ENCODE measurements at places on chromosomes 16 and 17.

DNA sequence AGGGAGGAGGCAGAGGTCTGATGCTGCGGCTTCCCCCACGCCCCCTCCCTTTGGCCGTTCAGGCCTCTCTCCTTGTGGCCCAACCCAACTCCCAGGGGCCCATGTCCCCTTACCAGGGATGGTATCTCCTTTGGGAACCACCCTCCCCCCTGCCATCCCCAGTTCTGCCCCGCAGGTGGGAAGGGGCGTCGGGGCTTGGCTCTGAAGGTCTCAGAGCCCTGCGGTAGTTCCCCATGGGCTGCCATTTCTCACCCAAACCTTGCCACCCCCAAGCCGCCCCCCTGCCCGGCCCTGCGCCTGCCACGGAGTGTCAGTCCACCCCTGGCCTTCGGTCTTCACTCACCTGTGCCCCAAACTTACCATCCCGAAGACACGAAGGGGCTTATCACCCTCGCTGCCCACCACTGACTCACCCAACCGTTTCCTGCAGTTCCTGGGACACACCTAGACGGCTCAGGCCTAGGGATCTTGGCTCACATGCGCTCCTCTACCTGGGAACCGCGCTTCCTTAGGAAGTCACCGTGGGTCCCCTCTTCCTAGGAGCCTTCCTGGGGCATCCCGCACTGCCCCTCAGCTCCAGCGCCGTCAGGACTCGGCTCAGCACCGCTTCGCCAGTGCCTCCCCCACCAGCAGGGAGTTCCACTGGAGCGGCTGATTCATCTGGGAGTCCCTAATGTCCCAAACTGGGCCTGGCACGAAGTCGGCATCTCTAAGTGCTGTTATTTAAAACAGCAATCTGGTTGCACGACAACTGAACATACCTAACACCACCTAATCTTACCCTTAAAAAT lies 1.1 kb upstream of the DOC2A start:
- no peak for DNase-seq

- DNase-seq, result no peak
Observed at GRCh38 chr17:69723741-69724140, 309.2 kb downstream of the MAP2K6 start.

GRCh38 chr17:76884995-76885893 lies 17.0 kb downstream of the MGAT5B start:
- DNase-seq, result no peak

DNA sequence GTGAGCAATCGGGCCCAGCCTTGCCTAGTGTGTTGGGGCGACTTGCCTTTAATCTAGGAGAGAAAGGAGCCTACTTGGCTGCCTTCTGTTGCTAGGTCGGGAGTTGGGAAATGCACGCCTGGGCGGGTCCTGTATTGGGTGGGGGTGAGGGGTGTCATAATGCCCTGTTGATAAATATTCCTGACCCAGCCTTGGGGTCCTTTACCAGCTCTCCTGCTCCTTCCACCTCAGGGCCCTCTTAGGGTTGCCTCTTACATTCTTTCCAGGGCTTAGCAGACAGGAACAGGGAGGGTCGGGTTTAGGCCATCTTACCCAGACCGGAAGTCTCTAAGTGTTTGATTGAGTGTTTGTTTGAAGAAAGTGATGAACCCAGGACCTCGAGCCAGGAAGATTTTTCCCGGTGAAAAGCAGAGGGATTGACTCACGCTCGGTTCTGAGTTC lies 112.9 kb downstream of the SEC14L1 start:
- DNase-seq, result no peak

DNA sequence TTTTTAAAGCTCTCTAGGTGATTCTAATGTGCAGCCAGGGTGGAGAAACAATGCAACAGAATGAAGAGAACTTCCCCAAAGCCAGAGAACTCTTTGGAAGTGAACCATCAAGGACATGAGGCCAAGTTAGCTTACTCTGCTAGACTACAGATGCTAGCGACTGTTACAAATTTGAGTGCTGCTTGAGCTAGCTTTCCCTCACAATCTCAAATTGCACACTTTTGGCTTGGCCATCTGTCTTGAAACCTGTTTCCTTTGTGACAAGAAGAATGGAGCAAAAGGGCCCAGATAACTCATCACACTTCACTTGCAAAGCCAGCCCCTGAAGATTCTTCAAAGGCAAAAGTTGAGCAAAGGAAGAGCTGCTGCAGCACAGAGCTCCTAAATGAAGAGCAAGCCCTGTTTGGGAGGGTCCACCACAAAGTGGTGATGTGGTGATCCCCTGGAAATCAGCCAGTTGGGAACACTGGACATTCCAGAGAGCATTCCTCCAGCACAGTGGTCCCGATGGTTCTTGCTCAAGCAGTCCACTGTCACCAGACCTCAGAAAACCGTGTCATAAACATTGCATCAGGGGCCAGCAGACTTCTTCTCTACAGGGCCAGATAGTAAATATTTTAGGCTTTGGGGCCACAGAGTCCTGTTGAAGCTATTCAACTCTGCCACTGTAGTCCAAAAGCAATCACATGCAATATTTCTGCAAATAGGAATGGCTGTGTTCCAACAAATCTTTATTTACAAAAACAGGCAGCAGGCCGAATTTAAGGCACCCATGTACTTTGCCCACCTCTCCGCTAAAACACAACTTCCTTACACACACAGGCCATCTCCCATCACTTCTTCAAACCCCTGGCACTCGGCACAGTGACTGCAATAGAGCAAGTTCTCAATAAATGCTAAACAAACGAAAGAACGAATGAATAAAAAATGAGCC lies 21.2 kb downstream of the SLC39A11 start:
- peak; percentile 62 for DNase-seq

GRCh38 chr17:8451933-8452614 lies 16.4 kb downstream of the NDEL1 start:
- DNase-seq, result no peak

DNA sequence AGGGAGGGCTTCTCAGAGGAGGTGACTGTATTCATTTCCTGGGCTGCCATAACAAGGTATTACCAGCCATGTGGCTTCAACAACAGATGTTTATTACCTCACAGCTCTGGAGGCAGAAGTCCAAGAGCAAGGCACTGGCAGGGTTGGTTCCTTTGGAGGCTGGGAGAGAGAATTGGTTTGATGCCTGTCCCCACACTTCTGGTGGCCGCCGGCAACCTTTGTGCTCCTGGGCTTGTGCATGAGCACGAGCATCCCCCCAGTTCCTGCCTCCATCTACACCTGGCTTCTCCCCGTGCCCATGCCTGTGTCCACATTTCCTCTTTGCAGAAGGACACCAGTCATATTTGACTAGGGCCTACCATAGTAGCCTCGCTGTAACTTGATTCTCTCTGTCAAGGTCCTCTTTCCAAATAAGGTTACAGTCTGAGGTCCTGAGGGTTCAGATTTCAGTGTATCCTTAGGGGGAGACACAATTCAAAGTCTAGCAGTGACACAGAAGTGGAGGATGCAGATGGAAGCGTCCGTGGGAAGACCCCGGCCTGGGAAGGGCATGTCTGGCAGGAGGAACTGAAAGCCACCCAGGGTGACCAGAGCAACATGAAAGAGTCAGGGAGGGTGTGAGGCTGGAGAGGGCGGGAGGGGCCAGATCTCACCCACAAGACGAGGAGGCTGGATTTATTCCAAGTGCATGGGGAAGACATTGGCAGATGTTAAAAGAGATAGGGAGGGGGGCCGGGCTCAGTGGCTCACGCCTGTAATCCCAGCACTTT lies 188.2 kb upstream of the HSBP1 start:
- peak; percentile 13 for DNase-seq

DNA sequence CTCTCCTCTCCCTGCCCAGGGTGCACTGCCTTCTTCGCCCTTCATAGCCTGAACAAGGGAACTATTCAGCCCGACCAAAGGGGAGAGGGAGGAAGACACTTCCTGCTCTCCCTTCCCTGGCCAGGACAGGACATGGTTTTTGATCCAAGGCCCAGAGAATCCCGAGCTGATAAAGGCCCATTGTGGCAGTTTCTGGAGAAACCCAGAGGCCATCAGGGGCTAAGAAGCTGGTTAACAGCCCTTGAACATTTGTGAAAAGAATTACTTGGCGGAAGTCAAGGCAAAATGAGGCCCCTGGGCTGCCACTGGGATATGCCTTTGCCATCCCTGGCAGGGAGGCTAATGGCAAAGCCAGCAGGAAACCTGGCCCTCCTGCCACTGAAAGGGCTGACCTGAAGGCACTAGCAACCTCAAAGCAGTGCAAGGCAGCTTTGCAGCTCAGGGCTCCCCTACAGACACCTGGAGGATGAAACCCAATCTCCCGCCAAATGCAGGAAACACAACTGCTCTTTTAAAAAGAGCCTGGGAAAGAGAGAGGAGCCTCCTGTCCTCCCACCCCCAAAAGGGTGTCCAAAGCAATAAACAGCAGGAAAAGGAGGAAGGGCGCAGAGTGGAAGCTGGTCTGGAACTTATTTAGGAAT lies 12.6 kb downstream of the PHB1 start:
- peak; percentile 58 for DNase-seq

GRCh38 chr17:4090898-4091297 lies 51.9 kb downstream of the ZZEF1 start:
- no peak for DNase-seq

GRCh38 chr16:49527611-49528010 lies 154.0 kb downstream of the C16orf78 start:
- DNase-seq, result no peak

DNA sequence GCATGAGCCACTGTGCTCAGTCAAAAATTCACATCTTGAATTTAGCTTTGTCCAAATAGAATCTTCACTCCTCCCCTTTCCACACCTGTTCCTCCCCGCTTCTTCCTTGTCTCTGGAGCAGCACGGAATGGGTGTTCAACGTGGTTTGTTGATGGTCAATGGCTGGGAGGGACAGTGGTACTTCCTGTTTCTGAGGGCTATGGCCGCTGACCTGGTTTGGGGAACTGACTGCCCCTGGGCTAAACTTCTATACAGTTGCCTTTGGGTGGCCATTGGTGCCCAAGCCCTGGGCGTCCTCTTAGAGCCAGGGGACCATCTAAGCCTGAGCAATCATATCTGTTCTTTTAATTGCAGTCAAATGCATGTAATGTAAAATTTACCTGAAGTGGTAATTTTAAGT lies 19.1 kb upstream of the WFIKKN2 start:
- DNase-seq, result no peak

- no peak for DNase-seq
Observed at GRCh38 chr17:68299817-68300216, 8.5 kb downstream of the ARSG start.

DNA sequence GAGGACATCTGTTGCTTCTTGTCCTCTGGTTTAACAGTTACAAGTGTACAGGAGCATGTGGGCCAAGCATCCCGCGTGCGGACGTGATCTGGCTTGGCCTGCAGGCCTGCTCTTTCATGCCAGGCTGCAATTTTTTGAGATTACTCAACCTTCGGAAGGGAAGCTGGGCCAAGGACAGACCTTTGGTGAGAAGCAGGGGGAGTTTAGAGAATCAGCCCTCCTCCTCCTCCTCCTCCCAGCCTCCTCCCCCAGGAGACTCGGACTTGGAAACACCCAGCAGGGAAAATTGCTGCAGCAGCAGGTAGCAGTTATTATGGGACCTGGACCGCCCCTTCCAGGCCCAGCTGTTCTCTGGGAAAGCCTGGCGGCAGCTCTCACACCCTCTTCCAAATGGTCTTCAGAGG lies 5.1 kb upstream of the KLHL36 start:
- DNase-seq, result peak; percentile 94

GRCh38 chr17:10126616-10127501 lies 71.5 kb downstream of the GAS7 start:
- DNase-seq, result peak; percentile 56

DNA sequence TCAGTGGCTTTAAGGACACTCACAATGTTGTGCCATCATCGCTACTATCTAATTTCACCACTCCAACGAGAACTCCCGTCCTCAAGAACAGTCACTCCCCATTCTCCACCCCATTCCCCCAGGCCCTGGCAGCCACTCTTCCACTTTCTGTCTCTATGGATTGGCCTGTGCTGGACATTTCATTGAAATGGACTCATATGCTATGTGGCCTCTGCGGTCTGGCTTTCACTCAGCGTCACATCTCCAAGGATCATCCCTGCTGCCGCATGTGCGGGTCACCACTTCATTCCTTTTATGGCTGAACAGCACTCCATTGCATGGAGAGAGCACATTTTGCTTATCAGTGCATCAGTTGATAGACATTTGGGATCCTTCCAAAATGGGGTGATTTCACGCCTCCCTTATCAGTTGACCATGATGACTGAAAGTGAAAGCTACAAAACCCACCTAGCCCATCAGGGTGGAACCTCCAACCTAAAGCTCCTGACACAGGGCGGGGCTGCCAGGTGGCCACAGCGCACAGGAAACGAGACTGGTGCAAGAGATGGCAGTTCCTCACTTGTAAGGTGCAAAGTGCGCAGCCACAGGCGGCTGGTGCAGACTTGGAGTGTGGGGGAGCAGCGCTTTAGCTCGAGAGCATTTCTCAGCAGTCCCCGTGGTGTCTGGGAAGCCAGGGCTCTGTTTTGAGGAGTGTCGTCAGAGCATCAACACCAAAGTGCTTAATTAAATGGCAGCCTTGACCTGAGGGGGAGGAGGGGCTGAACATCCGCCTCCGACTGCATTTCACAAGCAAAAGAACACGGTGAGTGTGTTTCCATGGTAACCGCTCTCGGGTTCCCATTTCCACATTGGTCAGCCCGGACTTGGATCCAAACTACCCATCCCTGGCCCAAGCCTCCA lies 23.8 kb downstream of the COTL1 start:
- DNase-seq, result no peak

- no peak for DNase-seq
Observed at GRCh38 chr17:17769869-17770631, 66.7 kb downstream of the SREBF1 start.

DNA sequence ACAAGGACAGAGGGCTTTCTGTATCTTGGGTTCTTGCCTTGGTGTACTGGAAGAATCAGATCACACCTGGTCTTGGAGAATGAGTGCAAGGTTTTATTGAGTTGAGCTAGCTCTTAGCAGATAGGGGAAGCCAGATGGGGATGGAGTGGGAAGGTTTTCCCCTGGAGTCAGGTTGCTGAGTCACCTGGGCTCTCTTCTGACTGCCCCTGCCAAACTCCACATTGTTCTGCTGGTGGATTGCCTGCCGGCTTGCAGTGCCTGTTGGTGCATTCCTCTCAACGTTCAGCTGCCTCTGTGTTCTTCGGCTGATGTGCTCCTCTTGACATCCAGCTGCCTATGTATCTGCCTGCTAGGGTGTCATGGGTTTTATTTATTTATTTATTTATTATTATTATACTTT lies 1431.1 kb downstream of the CDH8 start:
- no peak for DNase-seq

- no peak for DNase-seq
Observed at GRCh38 chr17:58273453-58274104, 7.2 kb downstream of the MPO start.

DNA sequence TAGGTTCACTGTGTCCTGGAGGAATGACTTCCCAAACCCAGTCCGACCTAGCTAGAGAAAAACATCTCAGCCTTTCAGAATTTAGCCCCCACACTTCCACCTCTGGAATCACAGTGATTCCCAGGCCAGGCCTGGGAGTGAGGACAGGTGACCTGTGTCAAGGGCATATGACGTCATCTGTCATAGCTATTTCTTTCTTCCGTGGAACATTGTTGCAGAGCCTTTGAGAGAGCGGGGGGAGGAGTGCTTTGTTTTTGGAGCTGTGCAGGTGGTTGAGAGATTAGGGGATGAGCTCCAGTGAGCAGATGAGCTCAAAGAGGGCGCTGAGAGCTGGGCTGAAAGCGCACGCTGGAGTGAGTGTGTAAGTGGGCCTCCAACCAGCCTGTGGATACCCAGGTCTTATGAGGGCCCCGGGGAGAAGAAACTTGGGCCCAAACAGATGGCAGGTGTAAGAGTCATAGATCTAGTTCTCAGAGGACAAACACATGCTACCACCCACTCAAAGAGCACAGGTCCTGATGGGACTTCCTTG lies 344.8 kb downstream of the SNX29 start:
- no peak for DNase-seq

GRCh38 chr16:2086812-2087747 lies 39.3 kb downstream of the TSC2 start:
- DNase-seq, result no peak

All from tongue (tissue), 3 donors.